HS-5 (cell line): ENCODE measurements at places on chromosomes 4 and X.
A peak's percentile ranks its signal among the peaks of the same experiment; 100 is the strongest.

- no peak for DNase-seq
Measured at GRCh38 chr4:69749771-69750170, 10.6 kb downstream of the SULT1B1 start.

- DNase-seq, result no peak
Measured at GRCh38 chr4:79209822-79210635, 115.8 kb downstream of the NAA11 start.

DNA sequence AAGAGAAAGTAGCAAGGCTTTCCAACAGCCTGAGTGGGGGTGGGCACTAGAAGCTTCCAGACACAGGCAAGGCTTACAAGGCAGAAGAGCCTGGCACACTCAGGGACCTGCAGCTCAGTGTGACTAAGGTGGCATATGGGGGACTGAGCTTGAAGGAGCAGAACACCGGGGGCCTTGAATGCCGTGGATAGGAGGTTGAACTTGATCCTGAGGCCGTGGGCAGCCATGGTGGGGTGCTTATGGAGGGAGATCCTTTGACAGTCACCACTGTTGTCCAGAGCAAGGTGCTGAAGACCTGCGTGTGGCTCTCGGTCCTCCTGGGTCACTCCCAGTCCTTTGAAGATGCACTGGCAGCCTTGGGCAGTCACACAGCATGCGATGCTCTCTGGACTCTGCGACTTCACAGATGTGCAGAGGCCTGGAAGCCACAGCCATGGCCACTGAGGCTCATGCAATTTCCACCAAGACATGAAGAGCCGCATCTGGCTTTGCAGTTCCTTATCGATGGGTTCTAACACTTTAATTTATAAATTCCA, 18.3 kb downstream of the C4orf50 start:
- no peak for DNase-seq

GRCh38 chr4:84470204-84470785, 28.8 kb downstream of the NKX6-1 start:
- no peak for DNase-seq

DNA sequence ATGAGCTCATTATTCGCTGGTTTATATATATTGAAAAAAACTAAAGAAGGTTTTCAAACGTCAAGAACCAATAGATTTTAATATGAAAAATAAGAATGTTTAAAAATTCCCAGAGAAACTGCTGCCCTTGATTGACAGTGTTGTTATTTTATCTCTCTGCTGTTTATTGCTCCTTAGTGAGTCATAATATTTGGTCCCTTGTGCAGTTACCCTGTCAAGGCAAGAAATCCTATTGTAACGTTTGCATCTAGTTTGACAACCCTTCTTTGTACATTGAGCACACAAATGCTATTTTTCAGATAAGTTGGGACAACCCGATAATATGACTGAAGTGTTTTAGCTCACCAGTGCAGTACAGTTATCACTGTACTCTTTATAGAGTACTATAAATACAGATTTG, 349.4 kb downstream of the CCSER1 start:
- no peak for DNase-seq

DNA sequence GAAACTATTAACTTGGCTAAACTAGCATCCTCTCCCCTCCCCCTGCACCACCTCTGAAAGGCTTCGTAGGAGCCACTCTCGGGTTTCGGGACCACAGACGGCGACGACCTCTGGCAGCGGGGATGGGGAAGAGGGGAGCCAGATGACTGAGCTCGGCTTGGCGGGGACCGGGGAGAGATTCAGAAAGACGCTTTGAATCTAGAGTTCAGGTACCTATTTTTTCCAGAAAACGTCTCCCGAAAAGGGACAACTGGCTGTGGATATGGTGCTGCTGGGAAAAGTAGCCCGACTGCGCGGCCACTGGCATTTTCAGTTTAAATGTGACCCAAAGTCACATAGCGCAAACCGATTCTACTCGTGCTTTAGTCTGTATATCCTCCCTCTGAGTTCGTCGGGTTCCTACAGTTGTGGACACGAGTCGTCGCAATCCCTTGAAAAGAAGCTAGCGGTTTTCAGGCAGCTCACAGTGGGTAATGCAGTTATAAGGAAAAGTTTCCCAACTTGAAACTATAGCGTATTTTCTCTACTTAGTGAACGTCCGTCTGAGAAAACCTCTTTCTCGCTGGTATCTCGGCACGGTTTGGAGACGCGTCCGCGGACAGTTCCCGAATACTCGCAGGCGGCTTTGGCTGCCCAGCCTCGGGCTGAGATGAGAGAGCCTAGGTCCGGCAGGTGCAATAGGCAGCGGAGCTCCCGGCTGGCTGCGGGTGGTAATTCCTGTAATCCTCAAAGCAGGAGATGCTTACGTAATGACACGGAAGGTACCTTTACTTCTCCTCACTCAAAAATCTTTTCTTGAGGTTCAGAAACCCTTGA, 1.3 kb downstream of the PARM1 start:
- DNase-seq, result no peak

GRCh38 chr4:168766604-168767316, 243.3 kb downstream of the CBR4 start:
- DNase-seq, result no peak

DNA sequence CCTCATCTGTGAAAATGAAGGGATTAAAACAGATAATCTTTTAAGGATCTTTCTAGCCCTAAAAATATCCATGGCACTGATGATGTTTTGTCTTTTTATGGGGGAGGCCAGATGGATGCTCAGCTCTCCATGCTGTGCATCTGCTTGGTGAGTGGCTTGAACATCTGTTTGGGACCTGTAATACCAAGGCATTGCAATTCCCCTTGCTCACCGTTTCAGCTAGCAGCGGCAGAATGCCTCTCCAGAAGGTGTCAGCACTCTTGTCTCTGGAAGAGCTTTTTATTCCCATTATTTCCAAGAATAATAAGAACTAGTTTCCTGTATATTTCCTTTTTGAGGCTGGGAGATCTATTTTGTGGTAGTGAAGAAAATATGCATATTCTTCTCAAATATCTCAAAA, 151.9 kb upstream of the ANK2 start:
- DNase-seq, result no peak

DNA sequence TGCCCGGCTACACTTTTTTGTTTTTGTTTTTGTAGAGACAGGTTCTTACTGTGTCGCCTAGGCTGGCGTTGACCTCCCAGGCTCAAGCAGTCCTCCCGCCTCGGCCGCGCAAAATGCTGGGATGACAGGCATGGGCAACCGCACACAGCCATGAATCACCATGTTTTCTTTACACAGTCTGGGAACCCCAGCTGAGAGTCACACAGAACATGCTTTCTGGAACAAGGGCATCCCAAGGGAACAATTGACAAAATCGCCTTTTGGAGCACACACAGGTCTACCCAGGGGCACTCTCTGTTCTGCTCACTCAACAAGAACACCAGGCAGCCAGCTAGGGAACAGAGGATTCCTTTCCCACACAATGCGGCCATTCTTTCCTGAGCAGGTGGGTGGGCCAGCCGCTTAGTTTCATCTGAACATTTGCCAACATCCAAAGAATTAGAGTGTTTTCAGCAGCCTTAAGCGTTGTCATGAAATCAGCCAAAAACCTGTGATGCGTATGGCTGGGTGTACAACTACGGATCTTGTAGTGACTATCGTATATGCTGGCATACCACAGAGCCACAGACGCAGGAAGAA, 15.7 kb downstream of the PRKX start:
- no peak for DNase-seq

- no peak for DNase-seq
Measured at GRCh38 chrX:51215266-51215665, 117.4 kb upstream of the NUDT10 start.

DNA sequence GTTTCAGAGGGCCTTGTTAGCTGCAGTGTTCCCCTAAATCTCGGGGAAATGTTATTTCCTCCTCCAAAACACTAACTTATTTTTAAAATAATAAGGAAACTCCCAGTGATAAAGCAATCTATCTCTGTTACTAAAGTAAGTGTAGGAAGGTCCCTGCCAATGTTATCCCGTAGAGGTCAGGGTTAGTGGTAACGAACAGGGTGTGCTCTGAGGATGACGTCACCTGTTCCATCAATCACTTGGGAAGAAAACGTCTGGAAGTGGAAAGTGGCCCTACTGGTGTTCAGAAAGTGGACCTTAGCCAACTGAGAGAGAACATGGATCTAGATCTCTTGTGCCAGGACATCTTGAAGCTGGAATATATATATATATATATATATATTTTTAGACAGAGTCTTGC, 249.5 kb downstream of the BCOR start:
- DNase-seq, result no peak

GRCh38 chrX:151754047-151754429, 19.5 kb downstream of the CNGA2 start:
- peak; percentile 43 for DNase-seq

GRCh38 chrX:135713795-135714194, 356 bp downstream of the CT45A1 start:
- DNase-seq, result no peak

DNA sequence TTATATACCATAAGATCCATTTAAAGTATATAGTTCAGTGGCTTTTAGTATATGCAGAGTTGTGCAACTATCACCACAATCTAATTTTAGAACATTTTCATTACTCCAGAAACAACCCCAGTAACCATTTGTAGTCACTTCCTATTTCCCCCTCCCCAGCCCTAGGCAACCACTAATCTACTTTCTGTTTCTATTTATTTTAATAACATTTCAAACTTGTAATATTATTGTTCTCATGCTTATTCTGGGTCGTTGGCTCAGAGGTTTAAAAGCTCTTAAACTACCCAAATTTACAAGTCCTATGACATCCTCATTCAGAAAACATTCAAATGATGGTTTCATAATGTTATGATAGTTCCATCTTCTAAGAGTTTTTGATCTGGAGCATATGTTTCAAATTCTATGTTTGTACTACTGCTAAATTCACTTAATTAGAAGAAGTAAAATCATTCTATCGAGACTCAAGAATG, 18.4 kb downstream of the XIAP start:
- DNase-seq, result no peak

- DNase-seq, result no peak
Measured at GRCh38 chrX:122047261-122047660, 999.9 kb downstream of the GLUD2 start.

DNA sequence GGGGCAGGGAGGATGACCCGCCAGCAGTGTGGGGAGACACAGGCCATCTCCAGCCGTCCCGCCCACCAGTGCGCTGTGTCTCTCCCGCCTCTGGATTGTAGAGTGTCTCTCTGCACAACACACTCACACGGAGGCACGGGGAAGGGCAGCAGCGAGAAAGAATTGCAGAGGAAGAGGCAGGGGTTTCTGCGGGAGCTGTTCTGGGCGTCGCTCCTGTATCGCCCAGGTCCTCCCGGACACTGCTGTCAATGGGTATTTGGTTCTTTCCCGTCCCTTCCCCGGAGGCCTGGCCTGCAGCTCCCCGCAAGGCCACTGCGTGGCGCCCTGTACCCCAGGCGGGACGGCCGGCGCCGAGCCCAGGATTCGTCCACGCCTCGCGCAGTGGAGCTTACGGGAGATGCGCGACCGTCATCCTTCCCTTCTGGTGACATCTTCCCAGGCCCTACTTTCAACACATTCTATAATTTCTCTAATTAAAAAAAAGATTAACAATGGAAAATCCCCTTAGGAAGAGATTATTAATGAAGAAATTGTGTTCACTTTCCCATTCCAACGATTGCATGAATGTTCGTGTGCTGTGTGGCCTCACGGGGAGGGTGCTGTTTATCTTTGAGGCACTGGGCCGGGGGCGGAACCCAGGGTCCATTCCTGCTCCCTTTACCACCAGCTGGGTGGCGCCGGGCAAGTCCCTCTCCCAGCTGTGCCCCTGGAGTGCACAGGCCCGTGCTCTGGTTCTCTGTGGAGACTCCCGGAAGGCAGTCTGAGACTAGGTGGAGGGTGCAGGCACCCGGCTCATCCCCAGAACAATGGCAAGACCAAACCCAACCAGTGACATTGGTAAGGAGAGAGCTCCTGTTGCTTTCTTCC, 95.7 kb downstream of the CPZ start:
- DNase-seq, result no peak

DNA sequence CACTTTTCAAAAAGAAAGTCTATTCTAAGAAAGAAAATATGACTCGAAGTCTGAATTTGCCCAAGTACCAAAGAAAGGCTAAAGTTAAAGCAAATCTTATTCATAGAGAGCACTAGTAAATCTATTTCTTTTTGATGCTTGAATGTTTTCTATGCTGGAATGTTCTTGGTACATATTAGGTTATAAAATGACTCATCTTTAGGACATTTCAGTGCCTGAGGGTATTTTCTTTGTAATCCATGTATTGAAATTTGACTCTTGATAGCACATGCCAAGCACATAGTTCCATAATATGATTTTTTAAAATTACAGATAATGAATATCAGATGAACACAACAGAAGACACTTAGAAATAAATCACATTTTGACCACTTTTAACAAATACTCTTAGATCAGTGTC, 232.8 kb downstream of the TRIML1 start:
- DNase-seq, result peak; percentile 39

DNA sequence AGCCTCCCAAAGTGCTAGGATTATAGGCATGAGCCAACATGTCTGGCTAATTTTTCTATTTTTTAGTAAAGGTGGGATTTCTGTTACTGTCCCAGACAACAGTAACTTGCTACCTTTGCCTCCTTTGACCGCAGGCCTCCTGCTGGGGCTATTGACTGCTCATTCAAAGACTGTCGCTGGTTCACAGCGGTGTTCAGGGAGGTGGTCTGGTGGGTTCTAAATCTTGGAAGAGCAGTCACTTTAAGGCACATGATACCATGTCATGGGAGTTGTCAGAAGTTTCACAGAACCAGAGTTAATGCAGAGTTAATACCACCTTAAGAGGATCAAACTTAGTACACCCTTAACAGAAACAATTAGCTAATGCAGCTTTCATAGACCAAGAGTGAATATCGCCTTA, 3.8 kb downstream of the ASMT start:
- no peak for DNase-seq

GRCh38 chrX:23789386-23790154, 6.6 kb downstream of the SAT1 start:
- no peak for DNase-seq

DNA sequence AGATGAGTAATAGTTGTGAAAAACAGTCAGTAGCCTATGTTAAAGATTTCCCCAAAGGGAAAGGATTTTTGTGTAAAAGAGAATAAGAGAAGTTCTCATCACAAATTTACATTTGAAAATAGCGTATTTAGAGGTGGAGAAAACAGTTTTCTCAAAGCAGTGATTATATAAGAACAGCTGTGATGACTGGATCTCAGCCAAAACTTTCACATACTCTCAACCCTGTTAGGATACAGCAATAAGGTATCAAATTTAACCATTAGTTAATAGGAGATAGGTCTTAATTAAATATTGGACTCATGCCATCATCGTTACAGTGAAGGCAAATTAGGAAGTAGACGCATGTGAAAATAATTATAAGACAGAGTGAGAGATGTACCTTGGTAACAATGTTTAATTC, 622.7 kb downstream of the PCDH18 start:
- DNase-seq, result no peak

DNA sequence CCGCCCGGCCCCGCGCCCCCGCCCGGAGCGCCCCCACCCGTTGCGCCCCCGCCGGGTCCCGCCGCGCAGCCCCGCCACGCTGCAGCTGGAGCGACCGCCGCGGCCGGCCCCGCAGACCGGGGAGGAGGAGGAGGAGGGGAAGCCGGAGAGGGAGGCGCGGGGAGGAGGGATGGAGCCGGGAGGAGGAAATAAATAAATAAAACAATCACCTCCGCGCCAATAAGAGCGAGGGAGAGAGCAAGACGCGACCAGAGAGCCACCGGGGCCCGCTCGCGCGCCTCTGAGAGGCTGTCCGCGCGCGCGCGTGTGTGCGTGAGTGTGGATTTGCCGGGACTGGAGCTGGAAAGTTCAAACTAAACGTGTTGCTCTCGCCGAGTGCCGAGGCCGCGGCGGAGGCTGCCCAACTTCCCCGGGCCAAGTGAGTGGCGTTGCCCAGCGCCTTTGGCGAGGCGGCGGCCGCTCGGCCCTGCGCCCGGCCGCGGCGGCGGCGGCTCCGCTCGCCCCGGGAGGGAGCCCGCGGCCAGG, 2184.4 kb upstream of the TENM3 start:
- DNase-seq, result no peak

- no peak for DNase-seq
Measured at GRCh38 chrX:12563121-12563520, 228.1 kb upstream of the PRPS2 start.
